ENCODE measurements at places on chromosomes 3 and 15.

GRCh38 chr3:144556392-144556791 lies 584.8 kb downstream of the DIPK2A start:
- no peak for DNase-seq

- no peak for DNase-seq
Observed at GRCh38 chr3:51712511-51712931, 5.7 kb downstream of the GRM2 start.

DNA sequence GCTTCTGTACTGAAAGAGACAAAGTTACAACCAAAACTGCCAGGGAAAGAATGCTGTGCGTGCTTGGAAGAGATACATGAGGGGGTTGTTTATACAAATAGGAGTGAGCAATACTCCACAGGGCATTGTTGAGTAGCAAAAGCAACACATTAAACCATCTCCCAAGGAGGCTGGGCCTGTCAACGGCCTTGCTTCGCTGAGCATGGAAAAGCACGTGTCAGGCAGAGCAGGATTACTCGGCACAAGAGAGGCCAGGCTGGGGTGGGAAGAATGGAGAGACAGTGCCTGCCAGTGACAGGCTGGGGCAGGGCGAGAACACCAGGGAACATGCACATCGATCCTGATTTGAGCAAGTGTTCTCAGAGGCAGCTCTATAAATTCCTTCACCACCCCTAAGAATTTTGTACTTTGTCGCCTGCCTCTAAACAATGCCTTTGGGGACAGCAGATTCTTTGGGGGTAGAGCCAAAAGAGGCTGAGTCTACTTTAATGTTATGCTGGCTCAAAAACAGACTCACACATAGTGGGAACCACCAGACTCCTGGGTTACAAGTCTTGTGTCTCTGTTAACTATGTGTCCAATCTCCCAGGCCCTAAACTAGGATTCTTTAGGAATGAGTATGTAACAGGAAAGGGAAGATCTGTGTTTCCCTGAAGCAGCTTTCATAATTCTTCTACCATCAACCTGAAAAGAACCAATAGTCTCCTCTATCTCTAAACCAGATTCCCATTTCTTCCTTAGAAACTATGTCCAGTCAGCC lies 67.2 kb downstream of the LIPC start:
- DNase-seq, result no peak

- no peak for DNase-seq
Observed at GRCh38 chr3:153311541-153311940, 149.5 kb downstream of the RAP2B start.

DNA sequence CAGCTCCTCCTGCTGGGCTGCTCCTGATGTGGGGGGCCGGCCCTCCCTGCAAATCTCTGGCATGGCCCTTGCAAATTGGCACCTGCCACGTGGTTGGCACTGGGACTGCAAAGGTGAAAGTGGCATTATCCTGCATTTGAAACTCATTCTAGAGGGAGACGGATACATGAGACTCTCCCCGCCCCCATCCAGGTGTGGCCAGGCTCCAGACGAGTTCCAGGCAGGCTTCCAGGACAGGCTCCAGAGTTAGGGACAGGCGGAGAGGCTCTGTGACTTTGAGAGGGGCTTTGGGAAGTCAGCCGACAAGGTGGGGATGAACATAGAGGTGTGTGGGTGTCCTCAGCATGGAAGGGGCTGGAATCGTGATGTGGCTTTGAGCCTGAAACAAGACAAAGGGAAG lies 178.5 kb downstream of the APBA2 start:
- no peak for DNase-seq

Data from right kidney (tissue), 9 donors.